Stimulated activated CD4-positive, alpha-beta T cell treated with anti-CD3 and anti-CD28 coated beads, Interleukin-2, amount 100 ng/mL, for 48 hours (primary cell): ENCODE measurements at places on chromosomes 6 and 20.

GRCh38 chr6:63441266-63441956, 121.6 kb upstream of the LGSN start:
- peak; percentile 3 for DNase-seq

GRCh38 chr20:595330-596308, 14.5 kb downstream of the TCF15 start:
- DNase-seq: no peak

GRCh38 chr20:50346374-50347283, 156.0 kb downstream of the CEBPB start:
- no peak for DNase-seq

DNA sequence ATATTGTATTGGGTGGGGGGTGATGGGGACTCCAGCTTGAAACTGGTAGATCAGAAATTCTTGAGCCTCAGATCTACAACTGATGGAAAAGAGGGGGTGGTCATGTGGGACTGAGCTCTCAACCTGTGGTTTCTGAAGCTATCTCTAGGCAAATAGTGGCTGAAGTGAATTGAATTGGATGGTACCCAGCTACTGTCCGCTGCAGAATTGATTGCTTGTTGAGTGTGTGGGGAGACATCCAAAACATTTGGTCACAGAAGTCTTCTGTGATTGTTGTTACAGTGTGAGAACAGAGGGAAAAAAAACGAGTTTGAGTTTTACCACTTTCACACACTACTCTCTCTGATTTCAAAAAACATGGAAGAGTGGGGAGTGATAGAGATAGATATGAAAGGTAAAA, 14.8 kb downstream of the CDS2 start:
- no peak for DNase-seq

DNA sequence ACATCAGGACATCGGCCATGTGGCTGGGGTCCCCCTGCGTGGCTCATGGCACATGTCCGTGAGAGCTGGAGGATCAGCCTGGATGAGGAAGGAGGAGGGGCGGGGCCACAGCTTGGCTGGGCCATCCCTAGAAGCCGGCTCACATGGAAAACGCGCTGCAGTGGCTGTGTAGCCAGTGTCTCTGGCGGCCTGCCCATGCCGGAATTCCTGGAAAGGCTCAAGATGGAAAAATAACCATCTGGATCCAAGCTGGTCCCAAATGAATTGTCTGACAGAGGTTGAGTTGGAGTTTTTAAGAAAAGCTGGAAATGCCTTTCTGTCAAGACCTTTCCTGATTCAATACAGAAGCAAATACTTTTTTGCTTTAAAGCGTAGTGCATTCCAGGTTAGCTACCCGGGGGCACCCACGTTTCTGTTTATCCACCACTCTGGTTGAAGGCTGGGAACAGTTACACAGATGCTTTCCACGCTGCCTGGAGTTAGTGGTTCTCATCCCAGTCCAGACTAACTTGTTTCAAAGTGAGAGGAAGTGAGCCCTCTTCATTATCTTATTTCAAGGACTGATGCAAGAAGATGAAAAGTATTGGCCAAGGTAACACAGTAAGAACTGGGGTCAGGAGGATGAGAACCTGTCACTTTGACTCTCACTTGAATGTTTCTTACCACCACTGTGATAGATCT, 99.0 kb downstream of the GMPR start:
- DNase-seq: no peak

DNA sequence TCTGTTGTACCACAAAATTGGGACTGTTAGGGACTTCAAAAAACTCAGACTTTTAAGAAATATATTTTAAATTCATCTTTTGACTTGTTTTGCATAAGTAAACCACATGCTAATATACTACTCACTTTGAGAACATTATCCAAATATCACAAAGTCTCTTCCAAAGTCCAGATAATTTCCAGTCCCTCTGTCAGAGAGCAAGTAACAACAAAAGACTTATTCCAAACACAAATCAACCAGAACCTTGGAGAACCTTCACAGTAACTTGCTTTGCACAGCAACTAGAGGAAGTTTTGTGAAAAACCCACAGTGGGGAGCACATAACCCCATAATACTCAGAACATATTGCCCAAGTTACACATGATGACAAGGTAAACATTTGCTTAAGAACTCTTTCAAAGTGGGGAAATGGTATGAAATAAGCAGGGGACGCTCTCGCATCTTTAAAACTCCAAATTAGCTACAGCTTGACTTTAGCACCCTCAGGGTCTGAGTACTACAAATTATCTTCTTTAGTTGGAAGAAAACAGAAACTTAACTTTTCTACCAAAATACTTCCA, 37.8 kb downstream of the CENPW start:
- no peak for DNase-seq

GRCh38 chr6:109660526-109661320, 30.3 kb downstream of the AK9 start:
- no peak for DNase-seq

DNA sequence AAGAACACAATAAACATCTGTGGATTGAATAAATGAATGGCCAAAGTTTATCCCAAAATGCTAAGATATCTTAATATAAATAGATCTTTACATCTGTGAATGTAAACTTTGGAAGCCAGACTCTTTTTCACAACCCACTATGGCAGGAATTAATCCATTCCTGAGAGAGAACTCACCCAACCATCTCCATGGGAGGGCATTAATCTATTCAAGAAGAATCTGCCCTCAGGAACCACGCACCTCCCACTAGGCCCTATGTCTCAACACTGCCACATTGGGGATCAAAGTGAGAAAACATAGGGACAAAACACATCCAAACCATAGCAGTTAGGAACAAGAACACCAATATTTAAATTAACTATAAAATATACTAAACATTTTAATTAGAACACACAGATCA, 3.4 kb downstream of the UBE3D start:
- DNase-seq: no peak

DNA sequence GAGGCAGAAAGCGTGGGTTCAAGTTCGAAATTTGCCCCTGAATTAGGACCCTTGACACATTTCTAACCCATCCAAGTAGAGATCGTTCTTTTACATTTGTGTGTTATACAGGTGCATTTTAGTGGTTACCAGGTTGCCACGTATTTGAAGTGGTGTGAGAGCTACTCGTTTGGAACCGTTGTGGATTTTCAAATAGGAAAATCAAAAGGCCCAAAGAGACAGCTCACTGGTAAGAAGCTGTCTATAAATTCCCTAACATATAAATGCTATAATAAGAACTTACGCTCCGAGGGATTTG, 1.6 kb upstream of the REV3L start:
- DNase-seq: no peak

GRCh38 chr6:149440735-149441671, 40.9 kb downstream of the SUMO4 start:
- DNase-seq: no peak

DNA sequence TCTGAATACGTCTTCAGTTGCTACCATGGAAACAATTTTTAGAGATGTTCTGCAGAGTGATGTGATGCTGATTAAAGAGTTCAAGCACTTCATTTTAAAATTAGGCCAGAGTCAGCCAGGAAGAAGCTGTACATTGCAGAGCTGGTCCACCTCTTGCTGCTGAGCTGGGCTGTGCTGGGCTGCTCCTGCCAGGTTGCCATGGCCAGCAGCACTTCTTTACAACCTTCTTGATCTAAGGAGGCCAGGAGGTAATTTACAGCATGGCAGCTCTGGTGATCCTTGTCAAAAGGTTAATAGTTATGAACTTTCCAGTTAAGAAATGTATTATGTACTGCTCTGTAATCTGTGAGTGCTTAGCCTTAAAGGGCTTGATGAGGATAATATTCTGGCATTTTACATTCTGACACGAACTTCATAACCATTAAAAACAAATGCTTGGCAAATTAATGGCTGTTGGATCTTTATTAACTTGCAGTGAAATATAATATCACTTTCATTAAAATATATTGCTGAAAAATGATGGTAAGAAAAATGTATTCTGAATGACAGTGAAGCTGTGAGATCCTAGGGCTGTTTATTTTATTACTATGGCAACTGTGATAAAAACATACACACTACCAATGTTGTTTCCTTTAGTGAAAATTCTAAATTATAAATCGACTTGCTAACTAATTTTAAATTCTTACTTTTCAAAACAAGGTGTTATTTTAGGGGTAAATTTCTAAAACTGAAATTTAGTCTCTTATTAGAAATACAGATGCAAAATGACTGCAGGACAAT, 259.7 kb downstream of the RFPL4B start:
- DNase-seq: no peak

- no peak for DNase-seq
Observed at GRCh38 chr6:108661430-108661829, 100.7 kb downstream of the FOXO3 start.

GRCh38 chr6:50543666-50544065, 169.7 kb upstream of the TFAP2D start:
- DNase-seq: no peak

DNA sequence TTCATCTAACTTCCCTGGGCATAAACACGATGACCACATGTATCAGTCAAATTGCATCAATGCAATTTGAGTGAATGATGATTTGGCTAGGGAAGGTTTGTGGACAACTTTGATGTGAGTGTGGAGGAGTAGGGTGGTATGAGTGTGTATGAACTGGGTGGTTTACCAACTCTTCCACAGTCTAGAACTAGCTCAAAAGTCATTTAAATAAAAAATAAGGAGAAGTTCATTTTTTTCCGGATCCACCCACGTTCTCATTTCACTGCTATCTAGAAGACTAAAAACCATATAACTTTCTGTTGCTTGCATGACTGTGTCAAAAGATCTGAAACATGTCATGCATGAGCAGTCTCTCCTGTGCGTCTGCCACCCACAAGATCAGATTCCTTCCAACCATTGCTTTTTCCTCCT, 23.6 kb downstream of the SLC35D3 start:
- DNase-seq: no peak

DNA sequence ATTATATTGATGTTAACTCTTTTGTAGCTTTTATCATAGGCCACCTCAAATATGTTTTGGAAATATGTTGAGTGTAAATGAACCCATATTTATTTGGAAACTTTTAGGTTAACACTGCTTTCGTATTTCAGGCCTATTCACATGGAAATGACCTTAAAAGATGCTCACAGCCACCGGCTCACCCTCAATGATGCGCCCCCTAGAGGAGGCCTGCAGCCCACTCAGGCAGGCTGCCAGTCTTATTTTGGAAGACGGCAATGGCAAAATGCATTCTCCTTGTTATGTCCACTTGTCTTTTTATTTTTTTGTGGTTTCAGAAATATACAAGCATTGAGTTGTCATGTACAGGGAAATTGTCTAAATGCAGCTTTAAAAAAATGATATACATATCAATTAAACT, 869.7 kb downstream of the PHF3 start:
- DNase-seq: no peak

DNA sequence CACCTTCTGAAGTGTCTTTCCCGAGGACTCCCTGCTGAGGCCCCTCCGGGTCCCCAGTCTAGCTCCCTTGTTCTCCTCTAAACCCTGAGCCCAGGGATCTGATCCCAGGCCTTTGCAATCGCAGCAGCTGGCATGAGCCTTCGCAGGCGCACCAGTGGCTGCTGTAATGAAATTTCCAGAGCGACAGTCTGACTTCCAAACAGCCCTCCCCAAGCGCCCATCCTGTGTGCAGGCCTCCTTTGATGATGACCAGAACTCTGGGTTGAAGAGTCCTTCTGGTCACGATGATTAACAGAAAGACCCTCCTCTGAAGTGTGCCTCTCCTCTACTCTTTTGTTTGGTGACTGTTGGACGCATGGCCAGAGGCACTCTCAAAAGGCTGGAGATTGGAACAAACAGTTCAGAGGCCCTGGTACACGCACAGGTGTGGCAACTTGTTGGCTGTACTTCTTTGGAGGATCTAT, 89.1 kb upstream of the MPC1 start:
- no peak for DNase-seq

- no peak for DNase-seq
Observed at GRCh38 chr6:39224523-39225182, 4.6 kb downstream of the KCNK5 start.

DNA sequence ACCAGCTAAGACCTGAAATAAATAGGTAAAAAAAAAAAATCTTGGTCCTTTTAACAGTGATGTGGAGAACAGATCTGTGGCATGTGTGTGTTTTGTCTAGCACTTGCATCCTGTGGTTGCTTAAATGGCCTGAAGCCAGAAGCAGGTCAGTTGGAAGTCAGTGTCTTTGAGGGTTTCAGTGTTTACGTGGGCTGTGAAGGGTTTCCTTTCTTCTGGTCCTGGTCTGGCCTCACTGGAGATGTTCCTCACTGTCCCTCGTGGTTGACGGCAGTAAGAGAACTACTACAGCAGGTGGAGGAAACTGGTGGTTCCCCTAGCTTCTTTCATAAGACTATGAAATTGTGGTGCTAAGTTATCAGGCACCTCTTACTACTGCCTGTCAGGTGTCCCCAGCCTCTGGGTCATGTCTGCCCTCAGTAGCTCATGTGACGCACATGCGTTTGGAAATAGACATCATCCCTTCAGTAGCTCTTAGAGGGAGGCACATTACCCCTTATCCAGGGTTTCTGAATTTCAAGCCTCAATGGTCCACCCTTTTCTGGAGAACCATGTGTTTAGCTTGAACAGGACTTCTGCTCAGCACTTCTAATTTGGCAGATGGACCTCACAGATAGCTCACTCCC, 59.4 kb upstream of the SCP2D1 start:
- DNase-seq: no peak

DNA sequence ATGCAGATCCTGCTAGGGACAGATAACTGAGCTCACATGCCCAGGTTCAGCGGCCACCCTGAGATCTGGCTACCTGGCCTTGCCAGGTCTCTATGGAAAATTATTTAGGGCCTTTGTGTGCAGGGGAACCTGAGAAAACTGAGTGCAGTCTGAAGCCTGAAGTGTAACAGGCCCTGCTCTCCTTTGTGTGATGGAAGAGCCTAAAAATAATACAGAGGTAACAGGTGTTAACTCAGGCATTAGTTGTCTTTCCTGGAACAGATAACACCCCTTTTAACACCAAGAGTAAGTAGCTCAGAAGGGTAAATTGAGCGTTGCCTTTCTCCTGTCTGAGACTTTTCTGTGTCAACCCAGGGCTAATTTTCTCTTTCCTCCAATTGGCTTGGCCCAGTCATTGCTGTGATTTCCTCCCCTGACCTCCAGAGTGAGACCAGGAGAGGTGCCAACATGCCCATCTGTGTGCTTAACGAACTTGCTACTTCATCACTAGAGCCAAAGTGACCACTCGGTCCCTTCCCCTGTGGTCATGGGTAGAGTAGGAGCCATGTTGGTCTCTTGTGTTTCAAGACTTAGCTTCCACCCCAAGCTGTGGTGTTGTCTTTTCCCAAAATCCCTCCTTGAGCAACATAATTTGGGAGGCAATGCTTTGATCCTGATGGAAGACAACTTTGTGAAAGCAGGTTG, 304.4 kb upstream of the JAG1 start:
- DNase-seq: no peak

GRCh38 chr6:21955053-21955595, 341.7 kb downstream of the PRL start:
- no peak for DNase-seq

DNA sequence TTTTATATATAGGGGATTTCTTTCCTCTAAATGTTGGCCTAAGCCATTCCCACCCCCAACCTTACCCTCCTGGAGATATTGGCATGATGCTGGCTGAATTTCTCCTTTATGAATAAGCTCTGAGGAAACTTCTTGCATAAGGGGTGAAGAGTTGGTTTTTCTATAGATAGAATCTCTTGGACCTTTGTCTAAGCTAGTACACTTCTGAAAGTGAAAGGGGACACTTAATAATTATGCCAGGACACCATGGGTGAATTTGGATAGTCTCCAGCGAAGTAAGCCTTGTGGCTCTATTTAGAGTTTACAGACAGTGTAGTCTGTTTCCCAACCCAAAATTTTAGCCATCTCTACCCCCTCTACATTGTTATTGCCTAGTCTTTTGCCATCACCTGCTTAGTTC, 27.1 kb upstream of the FABP7 start:
- DNase-seq: no peak

- no peak for DNase-seq
Observed at GRCh38 chr6:126947070-126947469, 171.4 kb upstream of the RSPO3 start.
